ENCODE measurements at places on chromosomes 2 and 18.

DNA sequence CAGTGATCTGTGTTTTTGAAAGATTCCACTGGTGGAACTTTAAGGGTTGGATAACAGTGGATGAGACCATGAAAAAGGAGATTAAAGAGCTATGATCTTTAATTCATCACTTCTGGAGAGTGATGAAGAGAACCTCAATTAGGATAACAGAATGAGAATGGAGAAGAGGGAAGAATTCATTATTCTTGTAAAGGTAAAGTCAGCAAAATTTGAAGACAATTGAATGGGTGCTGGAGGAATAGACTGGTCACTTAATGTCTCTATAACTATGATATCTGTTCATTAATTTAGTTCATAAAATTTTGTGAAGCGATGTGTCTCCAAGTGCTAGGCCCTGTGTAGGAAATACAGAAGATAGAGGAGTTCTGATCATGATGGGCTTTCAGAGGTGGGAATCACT is 1013.2 kb upstream of the FANCL start:
- DNase-seq, result no peak

- DNase-seq, result peak; percentile 73
Observed at GRCh38 chr2:97699765-97700444, 13.5 kb upstream of the ZAP70 start.

DNA sequence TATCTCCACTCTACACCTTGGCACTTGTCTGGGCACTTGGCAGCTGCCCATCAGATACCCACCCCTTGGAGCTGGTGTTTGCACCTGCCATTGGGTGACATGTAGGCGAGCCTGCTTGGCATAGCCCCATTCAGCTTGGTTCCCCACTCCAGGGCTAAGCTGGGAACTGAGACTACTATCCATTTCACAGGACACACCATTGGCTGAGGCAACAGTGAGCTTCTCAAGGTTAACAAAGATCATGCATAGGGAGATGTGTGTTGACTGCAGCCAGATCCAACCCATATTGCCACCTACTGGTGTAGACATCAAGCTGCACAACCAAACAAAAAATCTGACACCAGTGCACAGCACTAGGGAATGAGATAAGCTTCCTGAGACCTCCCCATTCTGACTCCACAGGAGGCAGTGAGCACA is 1389.8 kb upstream of the TMEFF2 start:
- peak; percentile 1 for DNase-seq

DNA sequence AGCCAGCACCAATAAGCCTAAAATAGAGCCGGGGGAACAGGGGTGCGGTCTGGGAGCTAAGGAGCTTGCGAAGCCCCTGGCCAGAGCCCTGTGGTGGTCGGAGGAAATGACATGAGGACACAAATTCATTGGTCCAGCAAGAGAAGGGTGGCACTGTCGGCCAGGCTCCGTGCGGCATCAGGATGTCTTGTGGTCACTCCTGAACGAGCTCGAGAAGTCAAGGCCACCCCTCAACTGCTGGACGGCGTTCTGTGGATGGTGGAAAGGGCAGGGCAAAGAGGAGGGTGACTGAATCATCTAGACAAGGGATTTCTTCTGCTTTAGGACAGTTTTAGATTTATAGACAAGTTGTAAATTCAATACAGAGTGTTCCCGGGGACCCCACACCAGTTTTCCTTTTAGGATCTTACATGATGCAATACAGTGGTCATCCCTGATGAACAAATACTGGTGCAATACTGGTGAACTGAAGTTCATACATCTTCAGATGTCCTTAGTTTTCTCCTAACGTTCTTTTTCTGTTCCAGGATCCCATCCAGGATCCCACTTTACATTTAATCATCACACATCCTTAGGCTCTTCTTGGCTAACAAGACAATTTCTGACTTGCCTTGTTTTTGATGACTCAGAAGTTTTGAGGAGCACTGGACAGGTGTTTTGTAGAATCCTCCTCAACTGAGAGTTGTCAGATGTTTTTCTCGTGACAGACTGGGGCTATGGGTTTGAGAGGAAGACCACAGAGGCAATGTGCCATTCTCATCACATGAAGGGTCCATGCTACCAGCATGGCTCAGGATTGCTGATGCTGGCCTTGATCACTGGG is 13.2 kb downstream of the EDAR start:
- no peak for DNase-seq

- no peak for DNase-seq
Observed at GRCh38 chr2:64910972-64911433, 78.2 kb upstream of the SLC1A4 start.

DNA sequence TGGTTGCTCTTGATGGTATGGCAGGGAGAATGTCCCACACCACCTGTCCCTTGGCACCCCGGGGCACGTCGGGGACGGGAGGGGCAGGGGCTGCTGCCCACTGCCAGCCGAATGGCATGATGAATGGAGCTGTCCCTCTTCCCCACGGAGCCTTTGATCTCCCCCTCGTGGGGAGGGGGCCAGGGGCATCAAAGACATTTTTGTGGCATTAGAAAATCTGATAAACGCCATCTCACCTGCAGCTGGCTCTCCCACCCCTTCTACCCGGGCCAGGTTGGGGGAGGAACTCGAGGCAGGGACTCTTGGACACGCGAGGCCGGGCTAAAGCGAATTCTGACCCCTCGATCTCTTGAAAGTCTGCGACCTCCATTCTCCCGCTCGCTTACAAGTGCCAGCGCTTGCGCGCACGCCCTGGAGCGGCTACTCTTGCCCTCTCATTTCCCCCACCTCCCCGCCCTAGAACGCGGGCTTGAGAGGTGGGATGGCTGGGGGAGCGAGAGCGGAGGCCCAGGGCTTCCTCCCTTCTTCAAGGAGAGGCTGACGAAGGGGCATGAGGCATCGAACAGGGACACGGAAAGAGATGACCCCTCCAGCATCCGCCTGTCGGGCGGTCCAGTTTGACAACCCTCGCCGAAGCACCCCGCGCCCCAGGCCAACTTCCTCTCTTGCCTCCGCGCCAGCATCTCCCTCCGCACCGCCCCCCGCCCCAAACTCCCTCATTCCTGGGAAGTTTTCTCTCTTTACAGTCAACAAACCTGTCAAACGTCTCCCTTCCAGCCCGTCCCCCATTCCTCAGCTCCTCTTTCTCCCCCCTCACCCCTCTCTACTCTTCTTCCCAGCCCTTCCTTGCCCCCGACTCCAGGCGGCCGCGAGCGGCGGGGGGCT is 692 bp upstream of the WNT6 start:
- no peak for DNase-seq

GRCh38 chr2:33074197-33074596 is 127.4 kb downstream of the LTBP1 start:
- DNase-seq, result no peak

GRCh38 chr2:10514743-10515142 is 66.6 kb upstream of the ODC1 start:
- no peak for DNase-seq

GRCh38 chr2:237306787-237307170 is 107.2 kb downstream of the COL6A3 start:
- DNase-seq, result no peak

- no peak for DNase-seq
Observed at GRCh38 chr2:30683236-30683956, 123.8 kb downstream of the CAPN13 start.

DNA sequence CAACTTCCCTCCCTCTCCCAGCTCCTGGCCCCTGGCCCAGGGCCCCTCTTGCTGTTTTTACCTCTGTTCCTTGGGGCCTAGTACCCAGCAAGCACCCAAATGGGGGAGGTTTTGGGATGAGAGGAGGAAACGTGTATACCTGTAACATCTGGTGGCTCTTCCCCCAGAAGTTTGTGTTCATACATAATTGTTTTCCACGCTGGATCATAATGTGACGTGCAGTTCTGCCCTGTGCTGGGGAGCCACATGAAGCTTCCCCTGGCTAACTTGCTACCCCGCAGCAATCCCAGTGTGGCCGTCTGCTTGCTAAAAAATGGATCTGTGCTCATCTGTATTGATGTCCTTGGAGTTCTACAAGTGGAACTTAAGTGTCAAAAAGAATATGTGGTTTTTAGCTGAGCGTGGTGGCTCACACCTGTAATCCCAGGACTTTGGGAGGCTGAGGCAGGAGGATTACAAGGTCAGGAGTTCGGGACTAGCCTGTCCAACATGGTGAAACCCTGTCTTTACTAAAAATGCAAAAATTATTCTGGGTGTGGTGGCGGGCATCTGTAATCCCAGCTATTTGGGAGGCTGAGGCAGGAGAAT is 36.5 kb downstream of the ANO7 start:
- no peak for DNase-seq

GRCh38 chr2:167115541-167115940 is 227.3 kb downstream of the XIRP2 start:
- no peak for DNase-seq

DNA sequence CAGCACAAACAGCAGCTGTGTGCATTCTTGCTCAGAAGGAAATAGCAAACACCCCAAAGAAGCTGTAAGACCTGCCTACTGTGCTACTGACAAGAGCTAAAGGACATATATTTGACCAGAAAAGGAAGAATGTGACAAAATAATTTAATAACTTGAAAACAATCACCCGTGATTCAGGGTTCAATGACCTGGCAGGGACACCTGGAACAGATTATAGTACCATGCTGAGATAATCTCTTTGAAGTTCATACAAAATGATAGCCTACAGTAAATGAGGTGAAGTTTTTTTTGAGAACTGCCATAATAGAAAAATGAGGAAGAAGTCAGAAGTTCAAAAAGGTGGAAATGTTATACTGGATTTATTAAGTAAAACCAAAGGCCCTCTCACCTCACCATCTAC is 324.8 kb upstream of the GULP1 start:
- DNase-seq, result no peak
